ENCODE measurements at places on chromosomes 3 and 15. TPM values are rescaled to one million over a fixed set of nuclear protein-coding genes. Genes with fewer than 3 reads are reported as not detected.
A peak's percentile ranks its signal among the peaks of the same experiment; 100 is the strongest.

The USP50 gene
- total RNA-seq = not detected

GRCh38 chr3:100912976-100913545 is 80.2 kb downstream of the ABI3BP start:
- DNase-seq = no peak

The FAM43A gene
- 1.0 TPM for total RNA-seq

- no peak for DNase-seq
These were observed 38.6 kb downstream of the OSBPL10 start for GRCh38 chr3:31942446-31942845.

The TRAT1 gene
- 0.27 TPM for total RNA-seq

- DNase-seq = no peak
These were observed 581.2 kb downstream of the PYDC2 start for GRCh38 chr3:192042116-192042515.

The KLHL6 gene
- 1.7 TPM for total RNA-seq

The USP13 gene
- 6.4 TPM for total RNA-seq

DNA sequence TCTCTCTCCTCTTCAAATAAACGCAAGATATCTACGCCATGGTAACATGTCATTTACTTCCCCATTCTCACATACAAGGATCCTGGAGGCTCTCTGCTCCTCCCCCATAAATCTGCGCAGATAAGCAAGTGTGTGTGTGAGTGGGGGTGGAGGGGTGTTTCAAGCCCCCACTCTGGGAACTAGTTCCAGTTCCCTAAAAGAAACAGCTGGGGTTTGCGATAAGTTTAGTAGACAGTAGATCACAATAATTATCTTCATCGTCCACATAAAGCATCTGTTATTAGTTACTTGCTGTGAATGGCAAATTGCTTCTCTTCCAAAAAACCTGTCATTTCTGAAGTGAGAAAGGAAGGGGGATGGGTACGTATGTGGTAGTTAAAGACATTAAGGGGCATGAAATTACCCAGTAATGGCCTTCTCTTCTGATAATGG is 79.8 kb downstream of the RBPMS2 start:
- DNase-seq = no peak

GRCh38 chr3:53501178-53501577 is 6.8 kb downstream of the CACNA1D start:
- DNase-seq = no peak

The CHRNA3 gene
- not detected for total RNA-seq

- DNase-seq = no peak
These were observed 60.5 kb downstream of the SPTSSB start for GRCh38 chr3:161310649-161311423.

DNA sequence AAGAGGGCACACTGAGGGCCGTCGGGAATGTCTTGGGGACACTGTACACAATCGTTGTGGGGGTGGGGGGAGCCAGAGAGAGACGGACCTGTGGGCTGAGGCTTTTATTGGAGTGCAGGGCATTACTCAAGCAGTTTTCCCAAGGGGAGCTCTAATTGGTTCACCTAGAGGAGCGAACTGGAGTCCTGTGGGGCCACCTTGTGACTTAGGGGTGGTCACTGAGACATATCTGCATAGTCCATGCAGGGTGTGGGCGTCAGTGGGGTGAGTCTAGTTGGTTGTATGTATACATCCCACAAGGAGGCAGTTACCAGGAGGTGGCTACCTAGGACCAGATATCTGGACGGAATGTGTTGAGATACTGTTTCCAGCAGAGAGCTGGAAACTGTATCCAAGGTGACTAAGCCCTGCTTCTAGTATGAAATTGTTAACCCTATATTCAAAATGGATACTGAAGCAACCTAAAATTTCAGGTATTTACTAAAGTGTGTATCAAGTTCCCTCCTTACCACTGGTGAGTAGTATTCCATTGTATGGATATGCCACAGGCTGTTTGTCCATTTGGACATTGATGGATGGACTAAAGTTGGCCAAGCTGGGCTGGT is 2.6 kb upstream of the PIGZ start:
- no peak for DNase-seq

DNA sequence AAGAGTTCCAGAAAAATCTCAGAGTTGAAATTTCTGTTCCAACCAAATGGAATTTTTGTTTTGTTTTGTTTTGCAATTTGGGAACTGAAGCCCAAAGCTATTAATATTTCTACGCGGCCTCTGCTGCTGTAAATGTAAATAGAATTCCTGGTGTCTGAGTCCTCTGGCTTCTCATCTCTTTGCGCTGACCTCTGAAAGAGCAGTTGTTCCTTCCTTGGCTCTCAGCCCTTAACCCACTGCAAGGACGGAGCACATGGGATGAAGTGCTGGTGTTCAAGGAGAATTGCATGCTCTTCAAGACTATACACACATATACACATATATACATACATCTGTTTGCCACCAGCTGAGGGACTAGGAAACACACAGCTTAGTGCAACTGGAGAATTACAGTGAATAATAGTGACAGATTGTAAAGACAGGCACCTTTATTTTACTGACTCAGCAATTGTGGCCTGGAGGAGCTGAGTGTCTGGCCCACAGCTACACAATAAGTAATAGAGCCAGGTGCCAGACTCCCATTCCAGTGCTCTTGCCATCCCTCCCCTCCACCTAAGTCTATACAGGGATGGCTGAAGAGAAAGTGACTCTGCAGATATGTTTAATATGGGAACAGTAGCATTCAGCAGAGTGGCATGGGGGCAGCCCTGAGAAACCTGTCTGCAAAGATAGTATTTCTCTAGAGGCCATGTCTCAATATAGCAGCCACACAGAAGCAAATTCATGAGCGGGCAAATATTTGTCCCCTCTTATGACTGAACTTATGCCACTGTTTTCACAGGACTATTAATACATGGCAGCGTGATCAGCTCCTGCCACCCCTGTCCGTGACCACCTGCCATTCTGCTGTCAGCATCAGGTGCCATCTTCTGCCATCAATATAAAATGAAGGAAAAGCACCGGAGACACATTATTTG is 42.3 kb downstream of the NEK10 start:
- no peak for DNase-seq

The CAMKV gene
- not detected for total RNA-seq

DNA sequence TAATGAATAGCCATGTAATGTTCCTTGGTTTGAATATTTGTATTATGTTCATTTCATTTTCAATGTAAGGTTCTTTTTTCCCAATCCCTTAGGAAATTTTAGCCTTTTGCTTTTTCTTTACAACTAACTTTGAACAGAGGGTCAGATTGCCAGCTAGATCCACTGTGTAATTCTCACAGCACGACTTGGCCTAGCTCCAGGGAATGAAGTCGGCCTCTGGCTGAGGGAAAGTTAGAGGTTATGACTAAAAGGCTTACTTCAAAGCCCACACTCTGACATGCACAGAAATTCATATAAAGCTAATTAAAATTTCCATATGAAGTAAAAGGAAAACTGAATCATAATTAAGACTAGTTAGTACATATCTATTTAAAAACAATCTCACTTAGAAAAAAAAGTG is 38.7 kb downstream of the ROBO1 start:
- DNase-seq = no peak

The GABRB3 gene
- total RNA-seq = 2.2 TPM

GRCh38 chr3:172104471-172105072 is 65.2 kb downstream of the FNDC3B start:
- no peak for DNase-seq

The TM6SF1 gene
- total RNA-seq = 1.5 TPM

The SLC28A2 gene
- not detected for total RNA-seq

GRCh38 chr15:100721758-100722550 is 119.6 kb downstream of the ASB7 start:
- DNase-seq = peak; percentile 56

GRCh38 chr3:124557433-124558232 is 172.6 kb upstream of the UMPS start:
- DNase-seq = no peak

DNA sequence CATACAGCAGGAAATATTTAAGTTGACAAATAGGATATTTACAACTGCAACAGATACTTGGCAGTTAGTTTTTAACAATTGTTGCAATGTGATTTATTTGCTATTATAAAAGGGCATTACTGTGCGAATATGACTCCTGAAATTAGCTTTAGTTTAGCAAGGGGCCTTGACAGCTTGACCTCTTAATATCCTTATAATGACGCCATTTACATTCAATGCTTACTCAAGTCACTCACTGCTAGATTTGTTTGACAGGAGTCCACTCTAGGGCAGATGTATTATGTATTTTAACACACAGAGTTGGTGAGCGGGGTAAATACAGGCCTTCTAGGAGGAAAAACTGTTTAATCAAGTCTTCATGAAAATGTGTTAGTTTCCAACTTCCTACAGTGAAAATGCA is 58.1 kb upstream of the C15orf61 start:
- DNase-seq = no peak

GRCh38 chr15:46089467-46089935 is 454.7 kb downstream of the SQOR start:
- DNase-seq = no peak

The GOLGA6B gene
- 0.33 TPM for total RNA-seq

The MUSTN1 gene
- 1.8 TPM for total RNA-seq

- no peak for DNase-seq
These were observed 133.7 kb upstream of the BCL6 start for GRCh38 chr3:187878772-187879518.

DNA sequence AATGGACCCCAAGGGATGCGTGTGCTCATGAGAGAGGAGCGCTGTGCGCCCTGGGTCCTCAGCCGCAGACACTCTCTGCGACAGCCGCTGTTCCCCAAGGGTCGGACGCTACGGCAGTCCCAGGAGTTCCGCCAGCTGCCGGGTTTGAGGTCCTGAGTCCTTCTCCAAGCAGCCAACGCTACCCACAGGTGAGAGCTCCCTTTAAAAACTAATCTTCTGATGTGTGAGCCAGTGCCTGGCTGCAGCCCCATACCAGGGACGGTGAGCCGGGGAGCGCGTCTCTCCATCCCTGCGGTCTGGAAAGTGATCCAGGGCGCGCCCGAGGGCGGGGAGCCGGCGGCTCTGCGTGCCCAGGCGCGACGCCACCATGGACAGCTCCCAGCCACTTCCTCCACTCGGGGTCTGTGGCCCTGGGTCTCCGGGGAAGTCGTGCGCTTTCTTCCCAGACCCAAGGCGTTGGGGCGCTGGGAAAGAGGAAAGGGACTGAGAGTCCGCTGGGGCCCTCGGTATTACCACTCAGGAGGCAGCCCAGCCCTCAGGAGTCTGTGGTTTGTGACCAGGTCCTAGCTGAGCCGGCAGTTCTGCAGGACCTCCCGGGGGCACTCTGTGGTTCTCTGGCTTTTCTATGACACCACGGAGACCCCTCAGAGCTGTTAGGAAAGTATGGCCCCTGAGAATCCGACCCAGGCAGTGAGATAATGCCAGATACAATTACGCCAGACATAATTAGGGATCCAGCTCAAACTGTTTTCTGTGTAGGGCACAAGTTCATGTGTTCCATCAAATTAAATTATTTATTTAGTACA is 1.4 kb downstream of the CEMIP start:
- DNase-seq = peak; percentile 40

- DNase-seq = no peak
These were observed 29.9 kb upstream of the LRTM1 start for GRCh38 chr3:54957711-54958110.

DNA sequence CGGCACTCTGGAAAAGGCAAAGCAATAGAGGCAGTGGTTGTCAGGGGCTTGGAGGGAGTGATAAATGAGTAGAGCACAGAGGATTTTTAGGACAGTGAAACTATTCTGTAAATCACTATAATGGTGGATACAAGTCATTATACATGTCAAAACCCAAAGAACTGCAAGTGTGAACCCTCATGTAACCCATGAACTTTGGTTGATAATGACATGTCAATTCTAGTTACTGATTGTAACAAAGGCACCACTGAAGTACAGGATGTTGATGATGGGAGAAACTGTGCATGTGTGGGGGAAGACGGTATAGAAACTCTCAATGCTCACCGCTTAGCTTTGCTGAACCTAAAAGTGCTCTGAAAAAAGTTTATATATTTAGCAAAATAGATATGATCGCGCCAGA is 36.0 kb downstream of the BTLA start:
- no peak for DNase-seq

GRCh38 chr15:56552659-56553058 is 87.7 kb upstream of the MNS1 start:
- no peak for DNase-seq

DNA sequence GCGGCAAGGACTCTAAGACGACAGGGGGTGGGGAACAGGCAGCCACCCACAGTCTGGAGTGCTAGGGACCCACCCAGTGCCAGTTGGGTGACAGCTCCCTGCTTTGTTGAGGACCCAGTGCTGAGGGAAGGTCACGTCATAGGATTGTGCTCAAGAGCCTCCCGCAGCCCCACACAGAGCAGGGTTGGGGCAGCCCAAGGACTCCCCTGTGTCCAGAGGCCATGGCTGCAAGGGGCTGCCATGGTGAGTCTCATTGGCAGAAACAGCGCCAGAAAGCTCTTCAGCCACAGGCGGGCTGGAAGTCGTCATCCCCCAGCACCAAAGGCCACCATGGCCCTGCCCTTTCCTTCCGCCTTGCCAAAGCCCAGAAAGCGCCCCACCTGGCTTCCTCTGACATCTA is 37.0 kb upstream of the PLXNA1 start:
- no peak for DNase-seq

GRCh38 chr15:44094781-44095180 is 100.3 kb downstream of the FRMD5 start:
- DNase-seq = no peak

The PDZRN3 gene
- 1.5 TPM for total RNA-seq

DNA sequence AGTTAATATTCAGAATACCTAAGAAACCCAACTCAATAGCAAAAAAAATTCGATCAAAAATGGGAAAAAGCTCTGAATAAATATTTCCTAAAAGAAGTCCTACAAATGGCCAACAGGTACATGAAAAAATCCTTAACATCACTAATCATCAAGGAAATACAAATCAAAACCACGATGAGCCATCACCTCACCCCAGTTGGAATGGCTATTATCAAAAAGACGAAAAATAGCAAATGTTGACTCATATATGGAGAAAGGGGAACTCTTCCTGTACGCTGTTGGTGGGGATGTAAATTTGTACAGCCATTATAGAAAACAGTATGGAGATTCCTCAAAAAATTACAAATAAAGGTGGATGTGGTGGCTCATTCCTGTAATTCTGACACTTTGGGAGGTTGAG is 29.6 kb upstream of the SGO1 start:
- no peak for DNase-seq

- DNase-seq = no peak
These were observed 72.5 kb downstream of the MGLL start for GRCh38 chr3:127749787-127750225.

DNA sequence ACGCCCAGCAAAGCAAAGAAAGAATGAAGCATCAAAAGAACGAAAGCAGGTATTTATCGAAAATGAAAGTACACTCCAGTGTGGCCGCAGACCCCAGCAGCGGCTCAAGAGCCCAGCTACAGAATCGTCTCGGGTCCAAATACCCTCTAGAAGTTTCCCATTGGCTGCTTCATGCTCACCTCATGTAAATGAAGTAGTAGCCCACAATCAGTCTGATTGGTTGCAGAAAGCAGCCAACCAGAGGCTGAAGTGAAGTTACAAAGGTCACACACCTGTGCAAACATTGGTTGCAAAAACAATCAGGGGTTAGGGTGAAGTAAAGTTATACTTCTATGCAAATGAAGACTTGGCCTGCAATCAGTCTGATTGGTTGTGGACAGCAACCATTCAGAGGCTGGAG is 32.0 kb downstream of the SV2B start:
- DNase-seq = no peak

The ZIC1 gene
- 8.1 TPM for total RNA-seq

The SHC4 gene
- 0.87 TPM for total RNA-seq

The RLBP1 gene
- total RNA-seq = not detected

GRCh38 chr3:45007091-45007490 is 19.0 kb upstream of the CLEC3B start:
- no peak for DNase-seq

The EIF3J gene
- 30.1 TPM for total RNA-seq

GRCh38 chr3:55571216-55571813 is 84.2 kb upstream of the WNT5A start:
- no peak for DNase-seq

The MUC4 gene
- total RNA-seq = not detected

The TLR9 gene
- not detected for total RNA-seq

The ERICH6 gene
- total RNA-seq = not detected

All from right lobe of liver (tissue), 6 donors.